ENCODE measurements at places on chromosomes 5 and 9. TPM values are rescaled to one million over a fixed set of nuclear protein-coding genes. Genes with fewer than 3 reads are reported as not detected.

DNA sequence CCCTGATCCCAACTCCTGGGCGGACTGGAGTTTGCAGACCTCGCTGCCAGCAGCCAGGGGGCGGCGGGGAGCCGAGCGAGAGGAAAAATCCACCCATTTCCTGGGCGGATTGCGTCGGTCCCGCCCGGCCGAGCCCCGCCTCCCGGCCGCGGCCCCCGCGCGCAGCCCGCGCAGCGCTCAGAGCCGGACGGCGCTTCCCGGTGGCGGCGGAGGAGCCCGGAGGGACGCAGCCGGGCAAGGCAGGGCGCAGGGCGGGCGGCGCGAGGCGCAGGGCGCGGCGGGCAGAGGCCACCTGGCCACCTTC, at the start of gene OLFM1:
TSS of gene OLFM1 (plus strand) at position 180 of the 304 bp plus-strand sequence. CDS start 322 bp downstream, outside the sequence.
- peak; percentile 55 for DNase-seq

DNA sequence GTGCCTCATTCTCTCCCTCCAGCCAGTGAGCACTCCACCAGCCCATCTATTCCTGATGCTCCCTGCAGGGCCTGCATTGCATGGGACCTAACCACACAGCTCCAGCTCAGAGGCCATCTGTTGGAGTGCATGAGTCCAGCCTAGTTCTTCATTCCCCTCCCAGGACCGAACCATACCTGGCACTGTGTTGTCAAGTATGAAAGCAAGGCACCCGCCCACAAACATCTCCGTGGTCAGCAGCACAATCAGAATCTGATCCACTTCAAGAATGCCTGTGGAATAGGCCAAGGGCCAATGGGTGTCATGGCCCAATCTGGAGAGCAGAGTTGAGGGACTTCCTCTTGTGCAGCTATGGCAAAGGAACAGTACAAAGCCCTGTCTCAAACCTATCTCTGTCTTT, 5.9 kb downstream of the SLC23A1 start:
- DNase-seq, result no peak

DNA sequence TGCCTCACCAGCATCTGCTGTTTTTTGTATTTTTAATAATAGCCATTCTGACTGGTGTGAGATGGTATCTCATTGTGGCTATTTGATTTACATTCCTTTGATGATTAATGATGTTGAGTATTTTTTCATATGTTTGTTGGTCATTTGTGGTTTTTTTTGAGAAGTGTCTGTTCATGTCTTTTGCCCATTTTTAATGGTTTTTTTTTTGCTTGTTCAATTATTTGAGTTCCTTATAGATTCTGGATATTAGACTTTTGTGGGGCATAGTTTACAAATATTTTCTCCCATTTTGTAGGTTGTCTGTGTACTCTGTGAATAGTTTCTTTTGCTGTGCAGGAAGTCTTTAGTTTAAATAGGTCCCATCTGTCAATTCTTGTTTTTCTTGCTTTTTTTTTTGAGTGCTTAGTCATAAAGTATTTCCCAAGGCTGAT, 148.1 kb downstream of the NPR3 start:
- DNase-seq, result no peak

GRCh38 chr5:151868451-151868850, 56.2 kb downstream of the GLRA1 start:
- DNase-seq, result no peak

DNA sequence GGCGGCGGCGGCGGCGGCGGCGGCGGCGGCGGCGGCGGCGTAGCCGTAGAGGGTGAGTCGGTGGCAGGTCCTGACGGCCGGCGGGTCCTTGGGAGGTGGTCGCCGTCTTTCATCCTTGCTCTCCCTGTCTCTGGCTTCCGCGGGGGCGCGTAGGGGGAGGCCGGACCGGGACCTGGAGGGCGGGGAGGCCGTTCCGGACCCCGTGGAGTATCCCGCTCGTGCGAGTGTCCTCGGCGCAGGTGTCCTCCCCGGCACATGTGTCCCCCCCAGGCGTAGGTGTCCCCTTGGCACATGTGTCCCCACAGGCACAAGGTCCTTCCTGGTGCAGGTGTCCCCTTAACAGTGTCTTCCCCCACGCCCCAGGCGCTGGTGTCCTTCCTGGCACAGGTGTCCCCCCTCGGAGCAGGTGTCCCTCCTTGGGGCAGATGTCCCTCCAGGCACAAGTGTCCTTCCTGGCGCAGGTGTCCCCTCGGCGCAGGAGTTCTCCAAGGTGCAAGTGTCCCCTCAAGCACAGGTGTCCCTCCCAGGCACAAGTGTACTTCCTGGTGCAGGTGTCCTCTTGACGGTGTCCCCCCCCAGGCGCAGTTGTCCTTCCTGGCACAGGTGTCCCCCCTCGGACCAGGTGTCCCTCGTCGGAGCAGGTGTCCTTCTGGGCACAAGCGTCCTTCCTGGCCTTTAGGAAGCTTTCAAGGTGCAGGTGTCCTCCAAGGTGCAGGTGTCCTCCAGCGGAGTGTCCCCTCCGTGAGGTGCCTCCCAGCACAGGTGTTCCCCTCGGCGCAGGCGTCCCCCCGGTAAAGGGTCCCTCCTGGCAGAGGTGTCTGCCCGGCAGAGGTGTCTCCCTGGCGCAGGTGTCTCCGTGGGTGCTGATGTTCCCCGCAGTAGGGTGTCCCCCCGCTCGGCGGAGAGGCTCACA, 519 bp downstream of the EXOC3 start:
- DNase-seq, result no peak

Gene G3BP1
- 121 TPM for polyA plus RNA-seq

All from muscle of arm (tissue), 14 donors.